CD4-positive, alpha-beta memory T cell (primary cell): ENCODE measurements at places on chromosomes 1 and 21. TPM values are rescaled to one million over a fixed set of nuclear protein-coding genes. Genes with fewer than 3 reads are reported as not detected.

The ADORA3 gene
- total RNA-seq: 0.41 TPM

The NUP210L gene
- total RNA-seq: 0.23 TPM

The EXO1 gene
- total RNA-seq: 0.41 TPM

The GREM2 gene
- total RNA-seq: 1.6 TPM

The DPT gene
- total RNA-seq: not detected

- H3K36me3 ChIP-seq: no peaks in the 10 kb centered on the region
- no peaks in the 10 kb centered on the region for H3K27me3 ChIP-seq
- no peaks in the 10 kb centered on the region for H3K4me1 ChIP-seq
- no peak for DNase-seq
- no peak overlapping the region for H3K27ac ChIP-seq
- H3K4me3 ChIP-seq: no peak overlapping the region
Measured at GRCh38 chr1:104807590-104807989, 1057.9 kb downstream of the AMY1C start.

GRCh38 chr21:39347537-39347936 is 1.4 kb downstream of the HMGN1 start:
- H3K4me1 ChIP-seq: peaks cover 47% of the 10 kb centered on the region
- H3K27me3 ChIP-seq: no peaks in the 10 kb centered on the region
- peak overlapping the region; percentile 90 for H3K27ac ChIP-seq
- H3K36me3 ChIP-seq: peaks cover 19% of the 10 kb centered on the region
- no peak for DNase-seq

- H3K27ac ChIP-seq: no peak overlapping the region
- H3K4me1 ChIP-seq: no peaks in the 10 kb centered on the region
- DNase-seq: no peak
- no peaks in the 10 kb centered on the region for H3K27me3 ChIP-seq
- no peaks in the 10 kb centered on the region for H3K36me3 ChIP-seq
Measured at GRCh38 chr1:213600879-213601278, 386.9 kb upstream of the PROX1 start.

GRCh38 chr1:199226163-199226562 is 587.3 kb downstream of the PTPRC start:
- no peak overlapping the region for H3K4me3 ChIP-seq
- H3K36me3 ChIP-seq: no peaks in the 10 kb centered on the region
- no peaks in the 10 kb centered on the region for H3K27me3 ChIP-seq
- no peak overlapping the region for H3K27ac ChIP-seq

DNA sequence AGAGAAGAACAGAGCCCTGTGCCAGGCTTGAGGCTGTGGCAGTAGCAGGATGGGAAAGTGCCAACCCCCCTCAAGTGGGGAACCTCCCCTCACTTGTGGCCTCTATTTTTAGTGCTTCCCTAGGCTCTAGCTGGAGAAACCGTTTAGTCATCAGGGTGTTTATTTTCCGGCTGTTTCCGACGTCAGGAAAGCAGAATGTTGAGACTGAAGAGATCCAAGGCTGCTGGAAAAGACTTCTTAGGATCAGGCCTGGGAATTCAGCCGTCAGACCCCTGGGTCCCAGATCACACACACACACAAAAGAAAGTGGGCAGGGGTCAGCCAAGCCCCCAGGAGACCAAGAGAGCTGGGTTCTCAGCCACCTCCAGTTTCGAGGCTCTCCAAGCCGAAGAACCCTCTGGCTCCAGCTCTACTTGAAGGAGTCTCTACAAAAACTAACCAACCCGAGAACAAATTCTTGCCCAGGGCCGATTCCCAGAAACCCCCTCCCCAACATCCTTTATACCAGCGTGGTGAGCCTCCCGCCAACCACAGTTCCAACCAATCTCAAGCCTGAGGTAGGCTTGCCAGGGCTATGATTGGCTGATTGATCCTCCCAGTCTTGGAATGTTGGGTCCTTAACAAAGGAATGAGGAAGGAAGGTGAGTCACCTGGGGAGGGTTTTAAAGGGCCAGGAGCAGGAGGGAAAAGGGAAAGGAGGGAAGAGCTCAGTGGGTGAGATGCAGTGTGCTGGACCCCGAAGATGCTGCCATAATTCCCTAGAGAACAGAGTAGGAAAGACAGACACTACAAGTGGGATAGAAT is 2.5 kb upstream of the MEF2D start:
- H3K36me3 ChIP-seq: no peaks in the 10 kb centered on the region
- H3K4me1 ChIP-seq: peaks cover 70% of the 10 kb centered on the region
- H3K27ac ChIP-seq: peak overlapping the region; percentile 94
- H3K27me3 ChIP-seq: no peaks in the 10 kb centered on the region

DNA sequence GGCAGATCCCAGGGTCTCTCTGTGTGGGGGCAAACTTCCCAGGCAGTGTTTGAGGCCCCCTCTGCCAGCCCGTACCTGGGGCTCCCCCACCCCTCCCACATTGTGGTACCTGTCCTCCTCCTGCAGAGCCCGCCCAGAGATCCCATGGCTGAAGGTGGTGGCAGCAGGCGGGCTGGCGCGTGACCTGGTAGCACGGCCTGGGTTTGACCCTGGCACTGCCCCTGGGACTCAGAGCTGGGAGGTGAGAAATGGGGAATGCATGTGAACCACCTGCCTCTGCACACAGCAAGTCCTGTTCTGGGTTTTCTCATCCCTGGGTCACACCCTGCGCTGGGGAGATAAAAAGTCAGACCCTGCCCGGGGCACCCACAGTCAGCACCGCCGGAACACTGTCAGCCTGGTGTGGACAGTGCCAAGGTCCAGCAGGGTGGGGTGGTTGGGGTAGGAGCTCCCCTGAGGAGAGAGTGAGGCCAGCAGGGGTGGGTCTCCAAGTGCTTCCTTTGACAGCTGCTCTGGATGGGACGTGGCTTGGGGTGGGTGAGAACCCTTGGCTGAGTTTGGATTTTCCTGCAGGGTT is 11.8 kb downstream of the AGRN start:
- peaks cover 12% of the 10 kb centered on the region for H3K27me3 ChIP-seq
- DNase-seq: no peak
- H3K36me3 ChIP-seq: no peaks in the 10 kb centered on the region
- H3K4me1 ChIP-seq: peaks cover 12% of the 10 kb centered on the region
- H3K27ac ChIP-seq: no peak overlapping the region
- no peak overlapping the region for H3K4me3 ChIP-seq

GRCh38 chr1:46196609-46197008 is 1.6 kb downstream of the POMGNT1 start:
- H3K36me3 ChIP-seq: peaks cover 34% of the 10 kb centered on the region
- no peak overlapping the region for H3K27ac ChIP-seq
- no peak for DNase-seq
- peaks cover 28% of the 10 kb centered on the region for H3K4me1 ChIP-seq
- H3K27me3 ChIP-seq: no peaks in the 10 kb centered on the region

GRCh38 chr1:10085076-10085475 is 52.3 kb downstream of the UBE4B start:
- no peak overlapping the region for H3K4me3 ChIP-seq
- no peak for DNase-seq
- H3K27ac ChIP-seq: no peak overlapping the region
- H3K4me1 ChIP-seq: no peaks in the 10 kb centered on the region

DNA sequence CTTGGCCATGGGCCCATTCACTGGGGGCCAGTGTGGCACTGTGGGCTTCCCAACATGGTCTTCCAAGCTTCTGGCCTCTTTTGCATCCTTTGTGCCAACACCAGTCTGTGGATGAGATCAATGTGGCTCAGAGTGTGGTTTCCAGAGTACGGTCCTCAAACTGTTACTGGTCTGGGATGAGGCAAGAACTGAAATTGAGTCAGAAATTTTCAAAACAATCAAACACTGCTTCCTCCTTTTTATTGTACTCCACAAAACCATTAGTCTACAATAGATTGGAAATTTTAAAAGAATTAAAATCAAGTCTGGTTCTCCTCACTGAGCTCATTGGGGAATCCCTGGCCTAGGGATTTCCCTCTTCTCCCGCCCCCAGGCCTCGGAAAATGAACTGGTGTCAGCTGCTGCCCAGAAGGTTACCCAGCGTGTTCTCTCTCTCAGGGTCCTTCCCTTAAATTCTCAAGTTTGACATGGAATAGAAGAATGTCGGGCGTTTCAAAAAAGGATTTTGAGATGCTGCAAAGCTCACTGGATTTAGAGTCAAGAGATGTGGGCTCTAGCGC is 222.0 kb downstream of the SDCCAG8 start:
- H3K27me3 ChIP-seq: no peaks in the 10 kb centered on the region
- H3K36me3 ChIP-seq: no peaks in the 10 kb centered on the region
- H3K4me3 ChIP-seq: no peak overlapping the region
- H3K27ac ChIP-seq: no peak overlapping the region
- H3K4me1 ChIP-seq: peaks cover 10% of the 10 kb centered on the region

DNA sequence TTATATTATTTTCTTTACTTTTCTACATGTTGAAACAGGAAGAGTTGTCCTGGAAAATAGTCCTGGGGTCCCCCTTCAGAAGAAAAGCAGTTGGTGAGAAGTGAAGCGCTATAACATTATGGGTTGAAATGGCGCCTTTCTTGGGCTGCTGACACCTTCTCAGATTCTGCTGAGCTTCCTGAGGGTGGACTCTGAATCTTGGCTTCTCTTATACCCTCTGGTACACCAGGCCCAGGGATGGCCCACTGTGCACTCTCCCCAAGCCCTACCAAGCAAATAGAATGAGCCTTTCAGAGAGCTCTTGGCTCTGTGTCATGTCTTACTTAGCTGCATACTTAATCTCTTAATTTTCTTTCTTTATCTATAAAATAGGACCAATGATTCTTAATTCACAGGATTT is 42.3 kb downstream of the CD247 start:
- peaks cover 100% of the 10 kb centered on the region for H3K4me1 ChIP-seq
- peaks cover 19% of the 10 kb centered on the region for H3K36me3 ChIP-seq
- H3K4me3 ChIP-seq: no peak overlapping the region
- H3K27ac ChIP-seq: no peak overlapping the region
- H3K27me3 ChIP-seq: no peaks in the 10 kb centered on the region
- DNase-seq: no peak

- H3K4me1 ChIP-seq: peaks cover 12% of the 10 kb centered on the region
- H3K36me3 ChIP-seq: no peaks in the 10 kb centered on the region
- H3K27me3 ChIP-seq: peaks cover 8% of the 10 kb centered on the region
Measured at GRCh38 chr1:89465201-89465600, 59.4 kb upstream of the LRRC8B start.

GRCh38 chr1:83857103-83857502 is 141.8 kb downstream of the TTLL7 start:
- no peaks in the 10 kb centered on the region for H3K27me3 ChIP-seq
- no peaks in the 10 kb centered on the region for H3K36me3 ChIP-seq
- no peak overlapping the region for H3K4me3 ChIP-seq
- no peak for DNase-seq

- DNase-seq: no peak
- H3K4me3 ChIP-seq: no peak overlapping the region
- no peaks in the 10 kb centered on the region for H3K36me3 ChIP-seq
- H3K4me1 ChIP-seq: no peaks in the 10 kb centered on the region
- no peak overlapping the region for H3K27ac ChIP-seq
- H3K27me3 ChIP-seq: no peaks in the 10 kb centered on the region
Measured at GRCh38 chr1:19272064-19272463, 16.5 kb downstream of the AKR7A3 start.

GRCh38 chr1:203320591-203321272 is 15.4 kb downstream of the BTG2 start:
- H3K4me3 ChIP-seq: peak overlapping the region; percentile 27
- H3K27me3 ChIP-seq: no peaks in the 10 kb centered on the region
- H3K4me1 ChIP-seq: peaks cover 94% of the 10 kb centered on the region
- peak; percentile 85 for DNase-seq

DNA sequence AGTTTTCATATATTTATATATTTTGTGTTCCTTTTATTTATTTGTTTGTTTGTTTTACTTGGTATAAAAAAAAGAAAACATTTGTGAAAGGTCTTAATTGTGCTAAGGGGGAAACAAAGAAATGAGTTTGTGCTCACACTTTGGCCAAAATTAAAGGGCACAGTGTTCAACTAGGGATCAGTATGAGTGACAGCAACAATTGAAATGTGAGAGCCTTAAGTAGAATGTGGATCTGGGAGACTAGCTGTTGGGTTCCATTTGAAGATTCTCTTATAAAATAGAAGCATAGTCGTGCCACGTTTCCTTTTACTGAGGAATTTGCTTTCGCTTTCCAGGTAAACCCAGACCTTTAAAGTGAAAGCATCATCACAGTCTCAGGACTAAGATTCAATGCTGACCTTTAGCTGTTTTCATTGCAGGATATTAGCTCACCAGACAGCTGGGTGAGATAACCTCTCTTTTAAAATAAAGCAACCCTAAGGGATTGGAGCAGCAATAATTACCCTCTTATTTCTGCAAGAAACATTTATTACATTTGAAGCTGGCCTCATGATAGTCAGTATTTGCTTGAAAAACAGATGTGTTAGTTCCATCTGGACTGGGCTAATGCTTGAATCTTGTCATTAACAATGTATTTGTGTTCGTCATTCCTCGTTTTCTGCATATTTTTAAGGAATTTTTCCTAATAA is 37.1 kb upstream of the CD55 start:
- H3K4me3 ChIP-seq: no peak overlapping the region
- H3K27me3 ChIP-seq: no peaks in the 10 kb centered on the region
- peaks cover 24% of the 10 kb centered on the region for H3K4me1 ChIP-seq
- H3K27ac ChIP-seq: no peak overlapping the region

GRCh38 chr1:199221371-199222150 is 582.7 kb downstream of the PTPRC start:
- no peak for DNase-seq
- H3K27me3 ChIP-seq: no peaks in the 10 kb centered on the region
- no peak overlapping the region for H3K4me3 ChIP-seq
- no peaks in the 10 kb centered on the region for H3K36me3 ChIP-seq
- no peak overlapping the region for H3K27ac ChIP-seq

- no peak overlapping the region for H3K4me3 ChIP-seq
- peak; percentile 13 for DNase-seq
- no peaks in the 10 kb centered on the region for H3K36me3 ChIP-seq
- H3K27ac ChIP-seq: no peak overlapping the region
- no peaks in the 10 kb centered on the region for H3K27me3 ChIP-seq
- no peaks in the 10 kb centered on the region for H3K4me1 ChIP-seq
Measured at GRCh38 chr1:34460193-34460592, 283.5 kb downstream of the C1orf94 start.

DNA sequence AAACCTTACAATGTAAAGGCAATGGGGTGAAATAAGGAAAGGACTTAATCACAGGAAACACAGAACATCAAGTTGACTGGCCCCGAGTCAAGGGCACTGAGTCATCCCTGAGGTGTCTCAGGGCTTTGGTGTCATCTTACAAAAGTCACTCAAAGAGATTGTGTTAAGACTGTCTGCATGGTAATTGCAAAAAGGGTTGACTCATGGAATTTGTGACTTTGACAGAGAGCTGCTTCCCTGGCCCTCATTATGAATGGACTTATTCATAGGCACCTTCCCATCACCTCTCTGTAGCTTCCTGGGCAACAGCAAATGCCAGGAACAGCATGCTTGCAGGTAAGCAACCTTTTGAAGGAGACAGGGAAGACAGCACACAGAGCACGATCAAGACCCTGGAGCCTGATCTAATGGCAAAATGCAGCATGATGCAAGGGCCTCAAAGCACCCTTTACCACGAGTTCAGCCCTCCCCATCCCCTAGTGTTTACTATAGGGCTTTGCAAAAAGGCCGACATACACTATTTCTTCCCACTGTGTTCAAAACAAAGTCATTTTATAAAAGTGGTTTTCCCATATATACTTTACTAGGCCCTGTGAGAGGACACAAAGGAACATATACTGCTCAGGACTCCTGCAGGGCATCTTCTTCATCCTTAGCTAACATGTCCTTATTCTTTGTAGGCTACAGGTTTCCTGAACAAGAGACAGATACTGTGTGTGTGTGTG is 17.1 kb downstream of the ZP4 start:
- H3K36me3 ChIP-seq: no peaks in the 10 kb centered on the region
- H3K4me1 ChIP-seq: no peaks in the 10 kb centered on the region
- no peaks in the 10 kb centered on the region for H3K27me3 ChIP-seq
- no peak overlapping the region for H3K4me3 ChIP-seq

- H3K4me3 ChIP-seq: no peak within 1 kb of the TSS
- no peak for DNase-seq
- H3K27me3 ChIP-seq: peaks cover 27% of the 10 kb centered on the region
- no peaks in the 10 kb centered on the region for H3K36me3 ChIP-seq
- no peaks in the 10 kb centered on the region for H3K4me1 ChIP-seq
- H3K27ac ChIP-seq: no peak within 1 kb of the TSS
Measured at GRCh38 chr1:18630511-18631495, at the start of gene PAX7. PAX7 (plus strand) TSS chr1:18630846; CDS start chr1:18631604, 758 bp downstream.
